ENCODE measurements at places on chromosomes 2 and 18.

- DNase-seq, result no peak
These were observed 3.9 kb upstream of the DLX1 start for GRCh38 chr2:172081221-172082022.

DNA sequence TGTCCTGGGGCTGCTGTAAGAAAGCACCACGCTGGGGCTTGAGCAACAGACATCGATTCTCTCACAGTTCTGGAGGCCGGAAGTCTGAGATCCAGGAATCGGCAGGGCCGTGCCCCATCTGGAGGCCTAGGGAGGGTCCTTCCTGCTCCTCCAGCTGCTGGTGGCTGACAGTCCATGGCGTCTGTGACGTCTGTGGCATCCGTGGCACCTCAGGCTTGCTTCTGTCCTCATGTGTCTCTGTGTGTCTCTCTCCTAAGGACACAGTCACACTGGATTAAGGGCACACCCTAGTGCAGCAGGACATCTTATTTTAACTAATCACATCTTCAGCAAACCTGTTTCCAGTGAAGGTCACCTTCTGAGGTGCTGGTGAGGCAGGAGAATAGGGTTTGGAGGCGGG, 32.6 kb upstream of the KCNF1 start:
- no peak for DNase-seq

- peak; percentile 18 for DNase-seq
These were observed 340 bp downstream of the SLC40A1 start for GRCh38 chr2:189580241-189580651.

DNA sequence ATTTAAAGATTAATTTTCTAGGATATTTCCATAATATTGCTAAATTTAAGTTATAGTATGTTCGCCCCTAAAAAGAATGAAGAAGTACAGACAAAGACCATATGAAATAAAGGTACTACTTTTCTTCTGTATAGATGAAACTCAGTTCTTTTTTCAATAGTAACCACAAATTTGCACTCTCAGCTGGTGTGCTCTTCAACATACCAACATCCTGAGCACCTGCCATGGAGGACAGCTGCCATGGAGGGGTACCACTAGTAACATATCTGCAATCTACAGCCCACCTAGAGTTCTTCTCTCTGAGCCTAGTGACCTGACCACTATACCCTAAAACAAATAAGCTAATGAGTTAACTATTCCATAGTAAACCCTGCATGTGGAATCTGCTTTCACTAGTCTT, 36.8 kb upstream of the ERCC3 start:
- no peak for DNase-seq

DNA sequence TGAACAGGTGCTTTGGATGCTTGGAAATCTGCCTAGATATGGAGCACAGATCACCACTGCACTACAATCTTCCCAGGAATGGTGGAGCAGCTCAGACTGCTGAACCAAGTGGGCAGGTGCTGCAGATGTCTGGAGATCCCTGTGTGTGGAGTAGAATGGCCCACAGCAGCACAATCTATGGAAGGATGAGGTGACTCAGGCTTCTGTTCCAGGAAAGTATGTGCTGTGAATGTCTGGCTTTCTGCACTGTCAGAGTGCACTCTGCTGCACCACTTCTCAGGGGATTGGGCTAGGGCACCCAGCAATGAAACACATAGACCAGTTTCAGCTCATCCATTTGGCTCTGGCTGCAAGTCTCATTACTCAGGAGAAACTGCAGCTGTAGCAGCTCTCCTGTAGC, 865.4 kb upstream of the NXPH2 start:
- no peak for DNase-seq

GRCh38 chr2:152097290-152097800, 1.5 kb downstream of the CACNB4 start:
- no peak for DNase-seq

- DNase-seq, result no peak
These were observed 2.3 kb downstream of the ARL4C start for GRCh38 chr2:234494361-234495250.

Data from activated T-helper 2 cell treated with anti-CD3 and anti-CD28 coated beads, Interferon-gamma antibody, Interleukin-2, Interleukin-4, amounts not matched to agents 10 μg/mL and 5 μg/mL and 100 μg/mL, durations not matched to agents 14 hours and 24 hours and 36 hours (primary cell).